CD8-positive, alpha-beta T cell (primary cell): ENCODE measurements at places on chromosomes 7 and 10.

GRCh38 chr10:126434235-126434634 is 46.0 kb upstream of the ADAM12 start:
- DNase-seq = no peak

GRCh38 chr7:150940431-150941102 is 37.6 kb downstream of the KCNH2 start:
- no peak for DNase-seq

- peak; percentile 51 for DNase-seq
Measured at GRCh38 chr10:97081621-97082235, 104.0 kb downstream of the SLIT1 start.

GRCh38 chr10:61835946-61836887 is 65.3 kb upstream of the ARID5B start:
- no peak for DNase-seq

DNA sequence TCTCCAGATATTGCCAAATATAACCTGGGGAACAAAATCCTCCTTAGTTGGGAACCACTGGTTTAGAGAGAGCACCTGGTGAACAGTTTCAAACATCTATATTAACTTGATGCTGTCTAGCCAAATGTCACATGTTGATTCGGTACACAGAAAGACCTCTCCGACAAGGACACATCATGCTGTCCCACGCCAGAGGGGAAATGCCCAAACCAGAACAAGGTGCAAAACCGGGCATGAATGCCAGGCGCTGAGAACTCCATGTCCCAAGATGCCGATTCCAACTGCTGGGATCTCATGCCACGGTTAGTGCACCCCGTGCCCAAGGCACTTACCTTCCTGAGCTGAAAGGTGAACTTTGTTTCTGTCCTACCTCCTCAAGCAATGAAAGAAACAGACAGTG is 100.8 kb downstream of the SFMBT2 start:
- DNase-seq = no peak

GRCh38 chr7:129514683-129515082 is 12.4 kb downstream of the SMKR1 start:
- no peak for DNase-seq

DNA sequence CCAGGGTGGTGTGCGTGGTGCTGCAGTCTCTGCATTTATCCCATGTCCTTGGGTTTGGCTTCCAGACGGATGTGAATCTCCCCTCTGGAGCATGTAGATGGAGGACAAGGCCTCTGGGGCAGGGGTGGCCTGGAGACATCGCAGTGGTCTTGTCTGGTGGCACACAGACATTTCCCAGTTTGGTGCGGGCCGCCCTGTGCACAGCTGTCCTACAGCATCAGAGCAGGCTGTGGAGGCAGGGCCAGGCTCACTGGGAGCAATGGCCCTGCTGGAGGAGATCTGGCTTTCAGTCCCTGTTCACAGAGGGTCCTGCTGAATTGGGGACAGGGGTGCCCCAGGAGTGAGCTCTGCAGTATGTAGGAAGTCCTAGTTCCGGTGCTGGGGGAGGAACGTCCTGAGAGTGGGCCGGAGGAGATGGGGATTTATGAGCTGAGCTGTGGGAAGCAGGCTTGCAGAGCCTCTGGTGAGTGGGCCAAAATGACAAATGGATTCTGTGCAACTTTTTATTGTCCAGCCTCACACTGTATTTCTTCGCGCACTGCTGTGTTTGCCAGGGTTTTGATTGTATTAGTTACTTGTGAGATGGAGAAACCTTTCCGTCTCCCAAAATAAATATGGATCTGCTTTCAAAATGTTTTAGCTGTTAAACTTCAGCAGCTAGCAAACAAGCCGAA is 40.3 kb downstream of the MGMT start:
- no peak for DNase-seq

GRCh38 chr10:74634995-74635536 is 191.3 kb upstream of the KAT6B start:
- DNase-seq = no peak

GRCh38 chr10:110556296-110556695 is 11.2 kb upstream of the SMC3 start:
- DNase-seq = no peak

DNA sequence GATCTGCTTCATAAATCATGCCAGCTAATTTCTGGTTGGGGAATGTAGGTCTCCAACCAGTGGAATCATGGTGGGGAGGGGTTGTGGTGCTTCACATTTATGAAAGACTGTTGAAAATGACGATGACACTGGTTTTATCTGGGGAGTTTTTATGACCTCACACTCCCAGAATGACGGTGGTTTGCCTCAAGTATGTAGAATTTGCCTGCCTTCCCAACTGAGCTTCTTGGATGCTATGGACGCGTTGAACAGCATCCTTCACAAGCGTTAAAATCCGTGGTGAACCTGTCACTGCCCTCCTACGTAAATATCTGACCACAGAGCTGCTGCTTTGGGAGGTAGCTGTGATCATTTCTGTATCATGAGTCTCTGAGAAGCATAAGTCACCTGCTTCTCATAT is 3.3 kb downstream of the INSYN2A start:
- no peak for DNase-seq

DNA sequence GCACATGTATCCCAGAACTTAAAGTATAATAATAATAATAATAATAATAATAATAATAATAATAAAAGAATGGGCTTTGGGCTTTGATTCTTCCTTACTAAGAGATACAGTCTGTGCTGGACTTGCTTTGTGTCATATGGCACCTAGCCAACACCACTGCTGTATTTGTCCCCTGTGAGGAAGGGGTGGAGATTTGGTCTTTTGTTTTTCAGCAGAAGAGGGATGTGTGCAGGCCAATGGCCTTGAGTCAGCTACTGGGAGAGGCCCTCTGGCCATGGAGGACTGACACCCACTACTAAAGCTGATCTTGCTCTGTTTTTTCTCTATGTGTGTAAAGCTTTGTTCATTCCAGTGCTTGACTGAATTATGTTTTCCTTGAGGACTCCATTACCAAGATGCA is 573.0 kb upstream of the PCDH15 start:
- DNase-seq = no peak

DNA sequence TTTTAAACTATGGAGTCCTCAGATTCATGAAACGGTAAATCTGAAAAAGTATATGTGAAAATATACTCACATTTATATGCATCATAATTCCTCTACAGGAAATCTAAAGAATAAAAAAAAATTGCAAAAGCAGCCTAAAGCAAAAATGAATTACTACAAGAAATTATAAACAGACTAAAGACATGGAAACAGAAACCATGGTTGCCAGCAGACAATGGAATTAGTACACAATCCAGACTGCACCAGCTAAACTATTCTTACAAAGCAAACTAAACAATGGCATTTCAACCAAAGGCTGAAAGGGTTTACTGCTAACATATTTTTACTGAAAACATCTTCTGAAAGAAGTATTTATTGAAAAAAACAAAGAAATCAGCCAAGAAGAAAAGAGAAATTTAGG is 51.6 kb downstream of the COL28A1 start:
- DNase-seq = no peak

DNA sequence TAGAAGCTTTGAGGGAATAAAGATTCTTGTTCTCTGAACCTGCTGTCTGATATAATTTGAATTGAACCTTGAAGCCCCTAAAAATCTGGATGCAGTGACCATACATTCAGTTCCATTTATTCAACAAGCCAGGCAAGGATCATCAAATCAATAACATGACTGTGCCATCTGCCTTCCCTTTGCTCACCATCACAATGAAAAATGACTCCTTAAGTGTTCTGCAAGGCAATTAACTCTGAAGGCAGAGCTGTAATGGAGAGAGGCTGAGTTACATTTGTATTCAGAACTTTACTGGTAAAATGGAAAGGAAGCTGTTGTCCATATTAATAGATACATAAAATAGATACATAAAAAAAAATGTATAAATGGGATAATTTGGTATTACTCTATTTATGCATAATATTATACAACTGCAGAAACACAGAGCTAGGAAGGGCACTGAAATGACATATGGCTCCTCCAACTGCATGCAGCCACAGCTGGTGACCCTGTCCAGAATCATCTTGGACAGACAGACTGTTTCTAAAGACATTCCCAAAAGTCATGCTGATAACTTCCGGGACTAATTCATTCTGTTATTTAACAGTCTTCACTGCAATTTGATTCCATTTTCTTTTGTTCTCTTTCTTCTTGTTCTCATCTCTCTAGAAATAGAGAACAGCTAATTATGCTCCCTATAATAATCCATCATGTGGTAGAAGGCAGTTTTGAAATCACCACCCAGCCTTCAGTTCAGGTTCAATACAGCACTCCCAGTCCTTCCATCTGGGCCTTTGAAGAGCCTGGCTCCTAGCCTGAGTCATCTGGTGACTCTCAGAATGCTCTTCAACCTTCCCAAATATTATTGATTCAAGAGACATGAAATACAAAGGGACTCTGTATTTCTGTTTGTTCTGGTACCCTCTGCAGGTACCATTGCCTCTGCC is 412.6 kb downstream of the GFRA1 start:
- no peak for DNase-seq

- DNase-seq = no peak
Measured at GRCh38 chr10:93818086-93818485, 60.4 kb downstream of the LGI1 start.

DNA sequence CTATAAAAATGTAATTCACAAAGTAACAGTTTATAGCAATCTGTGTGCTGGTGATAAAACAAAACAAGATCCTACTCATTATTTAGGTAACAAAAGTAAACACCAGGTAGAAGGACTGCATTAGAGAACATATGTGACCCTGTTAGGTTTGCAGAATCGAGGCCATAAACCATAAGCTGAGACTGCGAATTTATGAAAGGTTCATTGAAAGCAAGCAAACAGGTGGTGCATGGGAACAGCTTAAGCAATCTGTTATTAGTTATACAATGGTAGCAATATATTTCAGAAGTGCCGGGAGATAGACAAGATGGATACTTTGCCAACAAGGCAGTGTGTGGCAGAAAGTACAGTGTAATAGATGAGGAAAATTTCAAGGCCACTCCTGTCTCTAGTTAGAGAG is 23.5 kb upstream of the FAM133B start:
- no peak for DNase-seq

- no peak for DNase-seq
Measured at GRCh38 chr10:52383088-52383487, 69.0 kb downstream of the DKK1 start.

GRCh38 chr7:134593530-134594392 is 44.9 kb downstream of the AKR1B15 start:
- no peak for DNase-seq

GRCh38 chr10:109957092-109957797 is 33.9 kb upstream of the XPNPEP1 start:
- DNase-seq = no peak

DNA sequence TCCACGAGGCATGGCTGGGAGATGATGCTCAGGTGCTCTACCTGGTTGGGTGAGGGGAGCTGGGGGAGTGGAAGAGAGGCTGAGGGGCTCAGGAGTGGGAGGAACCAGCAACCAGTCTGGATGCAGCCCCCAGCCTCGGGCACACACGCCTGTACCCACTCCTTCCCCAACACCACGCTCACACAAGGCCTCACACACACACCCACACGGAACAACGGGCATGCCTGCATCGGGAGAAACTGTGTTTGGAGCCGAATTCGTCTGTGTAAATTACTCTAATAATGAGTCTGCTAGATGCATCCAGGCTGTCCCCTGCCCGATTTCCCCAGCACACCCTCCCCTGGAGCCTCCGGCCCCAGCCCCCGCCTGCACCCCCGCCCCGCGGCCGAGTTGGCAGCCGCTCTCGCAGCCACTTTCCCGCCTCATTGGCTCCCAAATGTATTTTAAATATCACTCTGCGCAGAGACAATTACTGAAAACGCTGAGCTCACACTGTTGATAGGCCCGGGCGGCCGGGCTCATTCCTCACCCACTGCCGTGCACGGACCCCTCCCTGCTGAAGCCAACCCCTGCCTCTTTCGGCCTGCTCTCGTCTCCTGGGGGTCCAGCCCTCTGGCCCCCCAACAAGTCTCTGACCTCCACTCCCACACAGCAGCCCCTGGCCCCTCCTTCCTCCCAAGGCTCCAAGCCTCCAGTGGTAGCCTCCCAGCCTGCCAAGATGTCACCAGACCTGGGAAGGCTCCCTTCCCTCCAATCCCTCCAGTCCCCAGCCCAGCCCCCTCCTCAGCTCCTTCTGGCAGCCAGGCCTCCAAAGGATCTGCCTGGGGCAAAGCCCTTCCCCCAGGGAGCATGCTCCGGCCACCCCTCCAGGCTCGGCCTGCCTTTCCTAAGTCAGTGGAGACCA is 11.1 kb downstream of the H2BK1 start:
- DNase-seq = no peak

DNA sequence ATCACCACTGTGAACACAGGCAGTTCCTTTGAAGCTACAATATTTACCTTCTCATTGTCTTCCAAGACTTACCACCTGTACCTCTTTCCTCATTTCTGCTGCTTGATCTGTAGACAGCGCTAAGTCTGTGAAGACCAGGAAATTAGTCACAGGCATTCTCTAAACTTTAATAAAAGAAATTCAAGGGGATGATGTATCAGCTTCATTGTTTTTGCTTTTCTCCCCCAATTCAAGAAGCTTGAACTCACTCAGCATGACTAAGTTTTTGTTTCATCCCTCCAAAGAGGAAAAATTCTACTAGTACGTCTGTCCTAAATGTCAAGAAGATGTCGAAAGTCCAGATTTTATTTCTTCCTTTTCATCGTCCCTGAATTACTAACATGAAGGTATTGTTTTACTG is 75.3 kb upstream of the PPP1R9A start:
- no peak for DNase-seq

DNA sequence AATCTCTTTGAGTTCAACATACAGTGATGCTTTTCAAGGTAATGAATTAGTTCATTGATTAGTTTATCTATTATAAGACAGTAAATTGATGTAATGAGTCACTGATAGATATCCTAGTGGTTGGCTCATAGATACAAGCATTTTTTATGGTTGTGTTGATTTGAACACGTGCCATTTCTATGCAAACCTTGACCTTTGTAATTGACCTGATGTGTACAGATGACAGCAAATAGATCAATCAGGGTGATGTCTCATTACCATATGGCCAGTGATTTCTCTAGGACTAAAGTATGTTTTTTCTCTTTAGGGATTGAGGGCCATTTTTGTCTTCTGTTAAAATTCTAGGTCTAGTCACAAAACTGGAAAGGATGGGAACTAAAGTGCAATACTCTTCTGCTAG is 760.3 kb upstream of the GALNT17 start:
- DNase-seq = no peak

DNA sequence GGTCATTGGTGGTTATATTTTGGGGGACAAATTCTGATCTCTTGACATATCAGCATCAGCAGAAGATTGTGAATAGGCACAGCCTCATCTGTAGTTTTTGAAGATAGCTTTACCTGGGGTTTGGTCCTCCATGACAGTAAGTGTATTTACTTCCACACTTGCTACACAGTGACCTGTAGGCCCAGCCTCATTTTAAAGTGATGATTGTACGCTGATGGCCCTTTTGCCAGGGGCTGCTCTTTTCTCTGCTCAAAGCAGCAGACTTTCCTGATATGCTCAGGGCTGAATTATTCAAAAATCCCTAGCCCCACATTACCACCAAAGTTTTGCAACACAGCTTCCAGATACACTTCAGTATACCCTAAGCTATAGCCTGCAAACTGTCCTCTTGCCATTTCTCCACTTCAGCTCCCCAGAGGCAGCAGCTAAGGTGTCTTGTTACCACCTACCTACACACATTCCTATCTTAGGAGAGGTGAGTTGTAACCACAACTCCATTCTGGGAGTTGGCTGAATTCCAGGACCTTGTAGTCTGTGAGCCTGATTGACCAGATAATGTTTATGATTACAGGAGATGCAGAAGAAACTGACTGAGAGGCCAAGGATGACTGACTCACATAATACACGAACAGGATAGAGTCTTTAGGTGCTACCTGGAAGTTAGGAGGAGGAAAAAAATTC is 6.0 kb downstream of the ASB4 start:
- no peak for DNase-seq
